Stimulated activated CD8-positive, alpha-beta memory T cell treated with anti-CD3 and anti-CD28 coated beads, Interleukin-15, amount 100 ng/mL, for 4 hours (primary cell): ENCODE measurements at places on chromosomes 16 and 17.

DNA sequence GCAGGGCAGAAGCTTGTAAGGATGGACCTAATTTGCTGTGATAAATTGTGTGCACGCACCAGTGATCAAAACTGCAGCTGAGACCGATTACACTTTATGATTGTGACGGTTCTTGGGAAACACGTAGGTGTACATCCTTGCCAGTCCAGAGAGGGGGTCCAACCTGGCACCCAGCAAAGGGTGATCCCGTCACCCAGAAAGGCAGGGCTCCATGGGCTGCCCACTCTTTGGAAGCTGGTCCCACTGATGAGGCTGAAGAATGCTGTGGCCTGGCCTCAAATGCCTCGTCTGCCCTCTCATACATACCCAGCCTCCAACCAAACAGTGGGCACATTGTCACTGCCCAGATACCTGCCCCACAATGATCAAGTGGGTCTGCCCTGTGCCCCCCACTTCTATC, 132.0 kb downstream of the C16orf78 start:
- no peak for DNase-seq

GRCh38 chr16:72749091-72749490, 298.8 kb downstream of the ZFHX3 start:
- no peak for DNase-seq

GRCh38 chr17:77147357-77147801, 6.6 kb downstream of the SEC14L1 start:
- DNase-seq, result no peak

GRCh38 chr16:12815361-12815760, 11.7 kb upstream of the CPPED1 start:
- no peak for DNase-seq
